Spinal cord (tissue), 10 donors: ENCODE measurements at places on chromosomes 3 and 15. TPM values are rescaled to one million over a fixed set of nuclear protein-coding genes. Genes with fewer than 3 reads are reported as not detected.

DNA sequence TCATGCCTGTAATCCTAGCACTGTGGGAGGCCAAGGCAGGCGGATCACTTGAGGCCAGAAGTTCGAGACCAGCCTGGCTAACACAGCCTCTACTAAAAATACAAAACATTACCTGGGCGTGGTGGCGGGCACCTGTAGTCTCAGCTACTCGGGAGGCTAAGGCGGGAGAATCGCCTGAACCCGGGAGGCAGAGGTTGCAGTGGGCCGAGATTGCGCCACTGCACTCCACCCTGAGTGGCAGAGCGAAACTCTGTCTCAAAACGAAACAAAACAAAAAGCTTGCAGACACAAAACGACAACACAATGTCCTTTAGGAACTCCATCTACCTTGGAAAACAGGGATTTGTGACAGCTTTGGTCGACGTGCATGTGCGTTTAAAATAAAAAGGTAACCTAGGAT lies 716 bp upstream of the KLHL24 start:
- no peak for DNase-seq

DNA sequence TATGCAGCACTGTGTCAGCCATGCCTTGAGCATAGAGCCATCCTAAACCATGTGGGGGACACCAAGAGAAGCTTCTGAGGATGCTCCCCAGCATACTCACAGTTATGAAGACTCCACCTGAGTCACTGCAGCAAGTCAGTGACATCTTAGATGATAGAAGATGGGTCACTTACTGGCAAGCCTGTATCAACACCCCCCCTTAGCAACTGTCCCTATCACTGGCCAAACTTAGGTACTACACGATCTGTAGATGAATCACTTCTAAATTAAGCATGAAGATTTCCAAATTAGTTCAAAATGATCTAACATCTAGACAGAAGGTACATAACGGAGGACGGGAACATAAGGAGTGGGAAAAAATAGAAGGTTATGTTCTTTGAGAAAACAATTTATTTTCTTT lies 13.2 kb upstream of the LMCD1 start:
- DNase-seq, result no peak

DNA sequence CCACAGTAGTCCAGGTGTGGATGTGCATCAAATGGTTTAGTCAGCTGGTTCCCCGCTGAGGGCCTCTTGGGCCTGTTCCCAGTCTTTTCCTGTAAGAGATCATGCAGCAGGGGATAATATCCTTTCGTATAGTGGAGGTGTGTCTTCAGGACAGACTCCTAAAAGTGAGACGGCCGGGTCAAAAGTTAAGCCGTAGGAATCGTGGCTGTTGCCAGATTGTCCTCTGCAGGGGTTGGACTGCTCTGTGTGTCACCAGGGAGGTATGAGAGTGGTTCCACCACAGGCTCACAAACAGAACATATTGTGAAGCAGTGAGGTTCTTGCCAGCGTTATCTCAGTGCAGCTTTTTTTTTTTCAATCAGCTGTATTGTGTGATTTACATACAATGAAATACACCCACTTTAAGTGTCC lies 95.0 kb downstream of the VGLL4 start:
- no peak for DNase-seq

- DNase-seq, result no peak
Measured at GRCh38 chr3:129421236-129421883, 7.1 kb downstream of the EFCAB12 start.

GRCh38 chr3:72375237-72376076 lies 472.8 kb downstream of the SHQ1 start:
- DNase-seq, result no peak

- no peak for DNase-seq
Measured at GRCh38 chr3:129031476-129032215, 28.9 kb upstream of the GP9 start.

GRCh38 chr15:65517866-65518207 lies 348 bp upstream of the DPP8 start:
- no peak for DNase-seq

GRCh38 chr15:65189102-65189740 lies 4.1 kb upstream of the CLPX start:
- DNase-seq, result peak; percentile 49

MFSD1 gene
- total RNA-seq, result 70.7 TPM

OR5K2 gene
- total RNA-seq, result not detected

CSPG5 gene
- total RNA-seq, result 78.2 TPM

PLS1 gene
- total RNA-seq, result 3.8 TPM

LDHAL6B gene
- not detected for total RNA-seq

SKOR1 gene
- 3.0 TPM for total RNA-seq
